ENCODE measurements at places on chromosomes 1 and 21. TPM values are rescaled to one million over a fixed set of nuclear protein-coding genes. Genes with fewer than 3 reads are reported as not detected.
A peak's percentile ranks its signal among the peaks of the same experiment; 100 is the strongest.

The DEPDC1 gene
- total RNA-seq: 11.4 TPM

The RORC gene
- 1.4 TPM for total RNA-seq

DNA sequence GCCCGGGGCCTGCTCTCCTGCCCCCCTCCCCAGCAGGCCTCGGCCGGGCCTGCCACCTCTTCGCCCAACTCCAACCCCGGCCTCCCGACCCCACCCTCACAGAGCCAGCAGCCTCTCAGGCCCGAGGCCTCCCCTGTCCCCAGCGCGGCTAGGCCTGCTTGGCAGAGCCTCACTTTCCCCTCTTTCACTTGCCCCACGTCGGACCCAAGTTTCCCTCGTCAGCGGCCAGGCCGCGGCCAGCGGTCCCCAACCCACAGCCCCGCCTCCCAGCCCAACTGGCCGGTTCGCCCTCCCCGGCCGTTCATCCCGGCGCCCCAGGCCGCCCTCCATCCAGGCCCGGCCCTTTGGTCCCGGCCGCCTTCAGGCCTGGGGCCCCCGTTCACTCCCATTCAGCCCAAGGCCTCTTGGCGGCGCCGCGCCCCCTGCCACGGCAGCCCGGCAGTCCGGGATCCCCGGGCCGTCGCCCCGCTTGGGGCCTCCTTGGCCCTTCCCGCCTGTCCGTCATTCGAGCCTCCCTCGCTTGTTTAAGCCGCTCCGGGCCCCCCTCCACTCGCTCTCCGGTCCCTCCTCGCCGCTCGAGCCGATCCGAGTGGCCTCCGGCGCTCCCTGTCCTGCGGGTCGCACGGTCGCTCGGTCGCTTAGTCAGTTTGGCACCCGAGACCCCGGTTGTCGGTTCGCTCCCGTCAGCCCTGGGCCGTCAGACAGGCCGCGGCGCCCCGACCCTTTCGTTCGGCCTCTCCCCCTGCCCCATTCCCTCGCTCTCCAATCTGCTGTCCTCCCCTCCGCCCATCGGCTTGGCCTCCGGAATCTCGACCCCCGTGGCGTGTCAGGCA, 1.4 kb downstream of the LRRC41 start:
- DNase-seq: peak; percentile 74

- no peak for DNase-seq
These were observed 21.5 kb downstream of the RPL5 start for GRCh38 chr1:92853299-92853698.

The RGS4 gene
- not detected for total RNA-seq

GRCh38 chr1:175204330-175204729, 11.8 kb upstream of the KIAA0040 start:
- no peak for DNase-seq

The KPRP gene
- total RNA-seq: not detected

The PM20D1 gene
- 0.73 TPM for total RNA-seq

The RIMS3 gene
- 6.9 TPM for total RNA-seq

The HCRTR1 gene
- not detected for total RNA-seq

The NCAM2 gene
- not detected for total RNA-seq

The RAB42 gene
- 0.21 TPM for total RNA-seq

The S100A7A gene
- total RNA-seq: not detected

DNA sequence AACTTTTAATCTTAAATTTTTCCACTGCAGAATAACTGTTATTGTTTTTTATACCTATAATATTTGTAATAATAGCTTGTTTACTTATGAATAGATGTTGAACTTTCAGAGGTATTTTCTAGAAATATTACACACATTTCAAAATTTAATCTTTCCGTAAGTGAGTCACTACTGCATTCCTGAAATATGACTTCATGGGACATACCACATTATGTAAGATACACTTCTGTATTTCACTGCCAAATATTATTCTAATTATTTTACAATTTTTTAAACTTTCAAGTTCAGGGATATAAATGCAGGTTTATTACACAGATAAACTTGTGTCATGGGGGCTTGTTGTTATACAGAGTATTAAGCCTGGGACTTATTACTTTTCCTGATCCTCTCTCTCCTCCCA, 2220.5 kb downstream of the NCAM2 start:
- DNase-seq: no peak

- DNase-seq: no peak
These were observed 121.9 kb downstream of the LRRC40 start for GRCh38 chr1:70083519-70083918.

The RBM11 gene
- total RNA-seq: 7.4 TPM

- no peak for DNase-seq
These were observed 994 bp upstream of the ACBD6 start for GRCh38 chr1:180503280-180503862.

DNA sequence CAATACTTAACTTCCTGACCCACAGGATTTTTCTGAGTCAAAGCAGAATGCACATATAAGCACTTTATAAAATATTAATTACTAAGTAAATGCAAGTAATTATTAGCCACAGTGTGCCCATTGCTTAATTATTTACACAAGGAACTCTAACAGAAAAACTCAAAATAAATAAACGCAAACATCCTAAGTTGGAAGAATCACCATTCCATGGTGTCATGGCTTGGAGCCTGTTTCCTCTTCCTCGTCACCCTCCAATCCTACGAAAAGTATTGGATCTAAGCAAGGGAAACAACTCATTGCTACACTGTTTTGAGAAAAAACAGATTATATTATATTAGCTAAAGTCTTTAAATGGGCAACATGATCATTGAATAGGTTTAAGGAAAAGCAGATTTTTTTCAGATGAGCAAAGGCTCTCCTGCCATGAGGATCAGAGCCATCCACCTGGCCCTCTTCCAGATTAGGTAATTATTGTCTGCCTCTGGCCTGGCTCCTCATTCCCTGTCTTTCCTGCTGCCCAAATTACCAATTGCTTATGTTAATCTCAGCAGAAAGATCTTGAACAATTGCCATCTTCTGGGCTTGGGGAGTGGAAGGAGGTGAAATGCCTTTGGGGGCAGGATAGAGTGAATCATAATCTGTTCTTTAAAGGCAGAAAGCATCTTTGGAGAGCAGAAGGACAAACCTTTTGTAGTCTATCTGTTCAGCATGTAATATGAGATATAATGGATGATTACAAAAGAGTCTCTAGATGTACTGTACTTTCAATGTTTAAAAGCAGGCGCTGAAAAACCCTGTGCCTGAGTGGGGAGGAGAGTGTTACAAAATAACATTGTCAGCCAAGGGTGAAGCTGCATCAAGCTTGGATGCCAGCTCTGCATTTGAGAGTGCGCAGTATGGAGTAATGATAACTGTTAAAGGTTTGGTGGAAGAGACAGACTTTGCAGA, 121.2 kb downstream of the DUSP10 start:
- no peak for DNase-seq

The ELAVL4 gene
- not detected for total RNA-seq

The PLA2G2A gene
- not detected for total RNA-seq

The TRIM46 gene
- total RNA-seq: 15.2 TPM

DNA sequence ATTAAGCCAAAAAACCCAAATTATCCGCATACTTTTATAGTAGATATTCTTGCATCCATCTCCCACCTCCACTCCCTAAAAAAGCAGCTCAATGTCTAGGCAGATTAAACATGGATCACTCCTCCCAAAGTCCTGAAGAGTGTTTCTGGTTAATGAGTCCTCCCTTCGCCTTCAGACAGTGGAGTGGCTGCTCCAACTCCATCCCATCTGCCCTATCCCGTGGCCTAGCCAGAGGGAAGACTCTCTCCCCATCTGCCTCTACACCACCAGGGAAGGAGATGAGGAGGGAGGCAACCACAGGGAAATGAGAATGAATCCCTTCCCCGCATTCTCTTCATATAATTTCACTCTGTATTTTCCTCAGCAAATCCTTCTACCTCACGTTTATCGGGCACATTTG, 103.8 kb downstream of the SLC45A1 start:
- no peak for DNase-seq

The AIRE gene
- total RNA-seq: not detected

GRCh38 chr1:192225266-192225665, 67.0 kb downstream of the RGS18 start:
- no peak for DNase-seq

DNA sequence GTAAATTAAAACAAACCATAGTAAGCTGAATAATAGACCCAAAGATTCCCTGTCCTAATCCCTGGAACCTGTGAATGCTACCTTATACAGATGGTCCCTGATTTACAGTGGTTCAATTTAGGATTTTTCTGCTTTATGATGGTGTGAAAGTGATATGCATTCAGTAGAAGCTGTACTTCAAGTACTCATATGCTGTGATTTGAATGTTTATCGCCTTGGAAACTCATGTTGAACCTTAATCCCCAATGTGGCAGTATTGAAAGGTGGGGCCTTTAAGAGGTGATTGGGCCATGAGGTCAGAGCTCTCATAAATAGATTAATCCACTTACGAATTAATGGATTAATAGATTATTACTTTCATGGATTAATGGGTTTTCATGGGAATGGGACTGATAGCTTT, 10.6 kb upstream of the RRP15 start:
- no peak for DNase-seq

The CFAP74 gene
- total RNA-seq: not detected

DNA sequence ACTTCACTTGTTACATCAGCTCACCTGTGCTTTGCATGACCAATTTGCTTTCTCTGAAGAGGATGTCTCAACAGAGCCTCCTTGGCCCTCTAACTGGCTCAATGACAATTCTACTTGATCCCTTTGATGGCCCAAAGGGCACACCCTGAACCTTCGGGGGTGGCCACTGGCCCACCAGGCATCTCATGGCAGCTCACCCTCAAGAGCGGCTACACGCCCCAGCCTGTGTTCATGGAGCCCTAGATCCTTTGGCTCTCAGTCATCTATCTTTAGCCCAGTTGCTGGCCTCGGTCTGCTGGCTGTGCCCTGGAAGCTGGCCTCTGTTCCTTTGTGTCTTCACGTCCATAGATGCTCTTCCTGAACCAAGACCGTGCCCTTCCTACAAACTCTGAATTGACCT, 476.7 kb downstream of the NPHP4 start:
- DNase-seq: no peak

GRCh38 chr1:23367451-23367790, 2.2 kb downstream of the ZNF436 start:
- DNase-seq: no peak

The NBPF11 gene
- 11.7 TPM for total RNA-seq

The IL12RB2 gene
- 123 TPM for total RNA-seq

The GREM2 gene
- total RNA-seq: 0.16 TPM

DNA sequence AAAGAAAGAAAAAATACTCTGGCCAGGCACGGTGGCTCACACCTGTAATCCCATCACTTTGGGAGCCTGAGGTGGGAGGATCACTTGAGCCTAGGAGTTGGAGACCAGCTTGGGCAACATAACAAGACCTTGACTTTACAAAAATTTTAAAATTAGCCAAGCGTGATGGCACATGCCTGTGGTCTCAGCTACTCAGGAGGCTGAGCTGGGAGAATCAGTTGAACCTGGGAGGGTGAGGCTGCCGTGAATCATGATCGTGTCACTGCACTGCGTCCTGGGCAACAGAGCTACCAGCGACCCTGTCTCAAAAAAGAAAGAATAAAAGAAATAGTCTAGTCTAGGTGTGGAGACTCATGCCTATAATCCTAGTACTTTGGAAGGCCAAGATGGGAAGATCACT, 22.3 kb downstream of the RRP1B start:
- DNase-seq: no peak

DNA sequence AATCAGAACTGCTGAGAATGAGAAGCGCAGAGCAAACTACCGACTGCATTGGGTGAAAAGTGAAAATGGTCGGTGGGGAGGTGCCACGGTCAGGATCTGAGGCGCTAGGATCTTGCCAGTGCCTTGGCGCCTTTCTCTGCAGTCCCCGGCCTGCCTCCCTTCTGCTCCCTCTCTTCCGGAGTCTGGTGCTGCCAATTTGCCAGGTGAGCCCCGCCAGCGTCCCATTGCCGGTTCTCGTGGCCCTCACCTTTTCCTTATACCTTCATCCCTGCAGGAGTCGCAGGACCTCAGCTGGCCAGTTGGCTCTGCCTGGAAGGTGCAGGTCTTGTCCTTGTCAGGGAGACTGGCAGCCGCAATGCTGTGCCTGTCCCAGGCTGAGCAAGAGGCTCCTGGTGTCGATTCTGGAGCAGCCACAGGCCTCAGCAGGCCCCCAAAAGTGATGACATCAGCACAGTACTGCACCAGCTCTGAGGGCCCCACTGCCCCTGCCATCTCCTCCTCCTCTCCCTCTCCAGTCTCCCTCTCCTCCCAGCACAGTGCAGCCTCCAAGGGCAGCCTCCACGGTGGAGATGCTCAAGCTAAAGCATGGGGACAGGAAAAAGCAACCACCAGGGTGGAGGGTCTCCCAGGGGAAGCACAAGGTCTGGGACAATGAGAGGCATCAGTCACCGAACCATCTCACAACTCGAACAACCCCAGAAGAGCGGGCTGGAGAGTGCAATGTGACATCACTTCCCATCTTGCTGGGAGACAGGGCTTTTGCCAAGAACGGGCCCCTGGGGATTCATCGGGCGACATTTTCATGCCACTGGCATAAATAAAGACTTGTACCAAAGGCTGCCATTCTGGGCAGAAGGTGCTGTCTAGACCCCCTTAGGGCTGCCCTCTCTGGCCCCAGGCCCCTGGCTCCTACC, 37.1 kb upstream of the H6PD start:
- no peak for DNase-seq

GRCh38 chr1:38829368-38829767, 30.2 kb downstream of the RRAGC start:
- DNase-seq: no peak

- no peak for DNase-seq
These were observed 396.0 kb upstream of the USP24 start for GRCh38 chr1:55611123-55611522.

GRCh38 chr1:103250441-103250861, 142.1 kb upstream of the COL11A1 start:
- DNase-seq: no peak

- DNase-seq: no peak
These were observed 18.0 kb downstream of the SLC2A7 start for GRCh38 chr1:9008236-9008635.

DNA sequence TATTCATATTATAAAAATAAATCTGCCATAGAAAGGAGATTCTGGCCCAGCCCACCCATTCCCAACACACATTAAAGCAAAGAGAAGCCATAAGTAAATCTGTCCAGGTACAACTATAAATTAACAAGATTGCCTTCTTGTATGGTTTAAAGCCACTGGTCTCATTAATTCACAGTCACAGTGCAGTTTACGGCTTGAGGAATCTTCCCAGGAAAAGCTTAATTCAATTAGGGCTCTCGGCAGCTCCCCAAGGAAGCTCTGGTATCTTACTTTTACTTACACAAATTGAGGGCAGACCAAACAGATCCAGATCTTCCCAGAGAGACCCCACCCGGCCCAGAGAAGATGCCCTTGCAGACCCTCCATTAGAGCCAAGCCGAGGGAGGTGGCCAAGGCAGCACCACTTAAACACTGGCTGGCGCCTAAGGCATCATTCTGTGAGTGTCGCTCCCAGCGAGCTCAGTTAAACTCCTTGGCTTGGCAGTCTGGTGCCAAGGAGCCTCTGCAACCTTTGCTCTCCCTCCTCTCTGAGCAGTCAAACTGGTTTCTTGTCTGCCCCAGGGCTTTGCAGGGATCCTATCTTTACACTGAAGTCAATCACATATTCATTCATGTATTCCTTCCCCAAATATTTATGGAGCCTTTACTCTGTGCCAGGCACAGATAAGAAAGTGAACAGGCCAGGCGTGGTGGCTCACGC, 10.7 kb downstream of the SLC9A1 start:
- DNase-seq: no peak

The ABCA4 gene
- not detected for total RNA-seq

GRCh38 chr1:20742671-20743070, 10.2 kb upstream of the SH2D5 start:
- no peak for DNase-seq

GRCh38 chr1:157168015-157168414, 29.8 kb upstream of the ETV3 start:
- no peak for DNase-seq
